Dermis blood vessel endothelial cell (primary cell): ENCODE measurements at places on chromosomes 4 and X.

DNA sequence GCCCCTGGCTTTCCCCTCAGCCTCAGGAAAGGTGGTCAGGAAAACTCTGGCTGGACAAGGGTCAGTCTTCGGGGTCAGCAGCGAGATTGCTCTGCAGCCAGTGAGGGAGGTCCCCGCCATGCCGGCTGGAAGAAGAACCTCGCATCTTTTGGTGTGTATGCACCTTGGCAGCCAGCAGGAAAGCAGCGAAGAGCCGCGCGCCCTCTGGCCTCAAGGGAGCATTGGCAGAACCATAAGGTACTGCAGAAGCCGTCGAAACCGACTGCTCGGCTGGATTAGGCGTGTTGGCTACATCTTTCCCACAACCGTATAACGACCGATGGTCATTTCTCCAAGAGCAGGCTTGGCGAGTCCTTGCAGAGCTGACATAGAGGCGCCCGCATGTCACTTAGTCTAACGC, 48.3 kb downstream of the GPR143 start:
- DNase-seq: no peak

DNA sequence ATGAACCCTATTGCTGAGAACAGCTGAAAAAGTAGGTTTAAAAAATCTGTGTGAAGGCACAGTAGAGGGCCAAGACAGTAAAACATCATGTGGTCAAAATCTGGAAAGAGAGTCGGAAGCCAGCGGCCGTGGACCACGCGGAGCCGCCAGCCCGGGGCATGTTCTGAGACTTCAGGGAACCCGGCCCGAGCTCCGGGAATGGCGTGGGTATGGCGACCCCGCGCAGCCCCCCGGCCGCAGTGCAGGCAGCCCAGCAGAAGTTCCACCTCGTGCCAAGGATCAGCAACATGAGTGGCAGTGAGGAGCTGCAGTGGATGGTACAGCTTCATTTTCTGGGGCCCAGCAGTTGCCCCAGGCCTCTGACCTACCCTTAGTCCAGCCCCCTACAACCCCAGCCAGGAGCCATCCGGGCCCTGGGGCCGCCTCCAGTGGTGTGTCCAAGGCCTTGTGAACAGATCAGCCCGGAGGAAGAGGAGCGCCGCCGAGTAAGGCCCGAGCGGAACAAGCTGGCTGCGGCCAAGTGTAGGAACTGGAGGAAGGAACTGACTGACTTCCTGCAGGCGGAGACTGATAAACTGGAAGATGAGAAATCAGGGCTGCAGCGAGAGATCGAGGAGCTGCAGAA, 94.2 kb downstream of the LARP1B start:
- DNase-seq: peak; percentile 78

DNA sequence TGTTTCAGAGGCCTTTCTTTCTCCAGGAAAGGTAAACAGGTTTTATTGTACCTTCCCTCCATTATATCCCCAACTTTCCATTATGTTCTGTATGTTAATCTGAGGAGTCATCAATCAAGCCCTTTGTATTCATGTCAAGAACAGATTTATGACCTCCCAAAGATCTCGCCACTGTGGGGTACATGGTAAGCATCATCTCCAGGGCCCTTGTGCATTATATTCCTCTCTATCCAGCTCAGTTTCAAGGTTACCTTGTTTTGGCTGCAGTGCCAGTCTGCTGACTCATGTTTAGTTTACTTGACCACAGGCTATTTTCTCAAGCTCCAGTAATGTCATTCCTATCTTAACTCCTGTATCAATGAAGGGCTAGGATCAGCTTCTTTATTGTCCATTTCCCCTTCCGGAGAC, 125.1 kb upstream of the FRMPD4 start:
- DNase-seq: peak; percentile 20

GRCh38 chr4:124710911-124711310, 1.6 kb downstream of the ANKRD50 start:
- DNase-seq: peak; percentile 47

- DNase-seq: no peak
Observed at GRCh38 chr4:94244087-94244828, 36.6 kb downstream of the SMARCAD1 start.

- no peak for DNase-seq
Observed at GRCh38 chr4:46894826-46895225, 14.2 kb downstream of the COX7B2 start.

- DNase-seq: peak; percentile 63
Observed at GRCh38 chr4:122539861-122540465, 80.9 kb downstream of the IL21 start.

DNA sequence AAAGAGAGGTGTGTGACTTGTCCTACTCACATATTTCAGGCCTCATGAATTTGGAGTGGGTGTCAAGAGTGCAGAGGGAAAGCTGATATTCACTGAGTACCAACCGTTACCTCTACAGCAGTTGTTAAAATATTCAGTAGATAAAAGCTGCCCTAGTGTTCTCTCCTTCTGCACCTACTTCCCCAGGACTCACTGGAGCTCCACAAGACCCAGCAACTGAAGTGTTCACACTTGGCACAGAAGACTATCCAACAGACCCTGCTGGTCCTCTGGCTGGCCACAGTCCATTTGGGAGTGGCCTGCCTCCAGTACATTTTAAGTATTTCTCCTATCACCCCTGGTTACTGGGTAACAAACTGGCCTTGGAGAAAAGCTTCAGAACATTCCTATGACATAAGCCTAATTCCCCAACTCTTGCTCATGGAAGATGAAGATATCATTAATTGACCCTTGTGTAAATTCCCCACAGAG, 70.8 kb downstream of the PPARGC1A start:
- DNase-seq: no peak

DNA sequence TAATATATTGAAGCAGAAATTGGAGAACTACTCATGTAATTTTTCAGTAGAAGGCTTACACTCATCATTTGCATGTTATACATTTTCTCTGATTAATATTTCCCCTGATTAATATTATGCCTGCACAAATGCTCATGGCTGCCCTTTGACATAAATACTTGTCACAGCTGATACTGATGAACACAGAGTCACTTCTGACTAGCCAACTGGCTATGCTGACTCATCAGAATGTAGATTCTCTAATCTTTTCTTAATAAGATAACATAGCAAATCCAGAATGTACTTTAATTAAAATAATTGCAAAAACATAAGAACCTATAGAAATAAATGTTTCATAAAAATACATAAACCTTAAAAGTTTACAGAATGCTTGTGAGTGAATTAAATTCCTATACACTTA, 52.4 kb upstream of the C4orf54 start:
- no peak for DNase-seq

DNA sequence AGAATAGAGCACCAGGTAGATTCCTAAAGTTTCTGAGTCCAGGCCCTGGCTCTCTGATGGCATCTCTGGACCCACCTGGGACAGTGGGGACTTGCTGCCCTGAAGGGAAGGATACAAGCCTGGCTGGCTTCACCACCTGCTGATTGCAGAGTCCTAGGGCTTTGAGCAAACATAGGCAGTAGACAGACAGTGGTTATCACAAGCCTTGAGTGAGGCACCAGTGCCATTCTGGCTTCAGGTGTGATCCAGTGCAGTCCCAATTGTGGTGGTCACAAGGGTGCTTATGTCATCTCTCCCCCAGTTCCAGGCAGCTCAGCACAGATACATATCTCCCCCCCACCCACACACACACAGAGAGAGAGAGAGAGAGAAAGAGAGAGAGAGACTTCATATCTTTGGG, 6.6 kb upstream of the PRRG3 start:
- no peak for DNase-seq

DNA sequence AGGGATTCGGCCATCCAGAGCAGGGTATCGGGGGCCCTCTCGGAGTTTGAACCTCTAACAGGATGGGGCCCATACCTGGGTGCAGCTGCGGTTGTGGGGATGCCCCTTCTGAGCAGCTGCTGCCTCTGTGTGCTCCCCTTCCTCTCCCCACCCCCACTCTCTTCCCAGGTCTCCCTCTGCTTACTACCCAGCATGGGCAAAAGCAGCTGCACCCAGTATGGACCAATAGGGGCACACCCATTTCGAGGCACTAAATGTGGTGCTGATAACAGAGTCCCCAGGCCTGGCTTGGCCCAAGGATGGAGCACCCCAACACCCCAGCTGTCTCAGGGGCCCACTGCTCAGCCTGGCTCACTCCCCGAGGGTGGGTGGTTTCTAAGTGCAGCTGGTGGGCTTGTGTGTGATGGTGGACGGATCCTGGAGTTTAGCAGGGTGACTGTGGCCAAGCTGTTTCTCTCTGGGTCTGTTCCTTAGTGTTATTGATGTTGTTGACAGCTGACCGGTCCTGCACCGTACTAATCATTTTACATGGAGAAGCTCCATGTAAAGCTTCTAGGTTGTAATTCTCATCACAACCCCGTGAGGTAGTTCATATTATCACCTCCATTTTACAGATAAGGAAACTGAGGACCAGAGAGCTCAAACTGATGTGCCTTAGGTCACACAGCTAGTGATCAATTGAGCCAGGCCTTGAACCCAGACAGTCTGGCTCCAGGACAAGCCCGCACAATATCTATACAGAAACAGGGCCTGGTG, 13.1 kb upstream of the KIAA0232 start:
- DNase-seq: no peak

DNA sequence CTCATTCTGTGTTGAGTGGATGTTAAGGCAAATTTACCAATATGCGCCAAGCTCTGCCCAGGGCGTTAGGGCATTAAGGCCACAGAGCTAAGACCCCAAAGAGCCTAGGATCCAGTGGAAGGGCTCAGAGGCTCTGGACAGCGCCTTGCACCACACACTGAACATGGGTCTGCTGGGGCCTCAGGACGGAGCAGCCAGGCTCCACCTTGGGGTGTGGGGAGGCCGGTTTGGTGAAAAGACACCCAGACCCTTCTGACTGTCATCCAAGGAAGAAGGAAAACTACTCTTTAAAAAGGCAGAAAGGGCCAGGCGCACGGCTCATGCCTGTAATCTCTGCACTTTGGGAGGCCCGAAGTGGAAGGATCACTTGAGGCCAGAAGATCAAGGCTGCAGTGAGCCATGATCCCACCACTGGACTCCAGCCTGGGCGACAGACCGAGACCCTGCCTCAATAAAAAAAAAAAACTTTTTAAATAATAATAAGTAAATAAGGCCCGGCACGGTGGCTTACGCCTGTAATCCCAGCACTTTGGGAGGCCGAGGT, 1.3 kb upstream of the MRFAP1 start:
- DNase-seq: no peak

- no peak for DNase-seq
Observed at GRCh38 chr4:51895158-51895557, 52.2 kb downstream of the DCUN1D4 start.

GRCh38 chr4:139014371-139015268, 961 bp upstream of the NOCT start:
- peak; percentile 93 for DNase-seq

DNA sequence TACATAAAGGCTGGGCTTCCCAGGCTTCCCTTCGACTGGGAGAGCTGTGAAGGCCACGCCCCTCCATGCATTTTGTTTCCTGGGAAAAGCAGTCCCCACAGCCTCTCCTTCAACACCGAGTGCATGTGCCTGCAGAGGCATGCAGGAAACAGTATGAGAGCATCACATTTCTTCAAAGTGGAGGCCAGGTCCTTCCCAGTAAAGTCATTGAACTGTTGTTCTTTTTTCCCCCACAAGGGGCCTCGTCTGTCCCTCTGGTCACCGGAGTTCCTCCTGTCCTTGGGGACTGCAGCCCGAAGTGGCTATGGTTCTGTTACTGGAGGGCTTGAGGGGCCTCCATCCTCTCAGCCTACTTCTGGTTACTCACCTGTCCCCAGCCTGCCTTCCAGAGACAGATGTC, 56.0 kb downstream of the RAI2 start:
- no peak for DNase-seq

DNA sequence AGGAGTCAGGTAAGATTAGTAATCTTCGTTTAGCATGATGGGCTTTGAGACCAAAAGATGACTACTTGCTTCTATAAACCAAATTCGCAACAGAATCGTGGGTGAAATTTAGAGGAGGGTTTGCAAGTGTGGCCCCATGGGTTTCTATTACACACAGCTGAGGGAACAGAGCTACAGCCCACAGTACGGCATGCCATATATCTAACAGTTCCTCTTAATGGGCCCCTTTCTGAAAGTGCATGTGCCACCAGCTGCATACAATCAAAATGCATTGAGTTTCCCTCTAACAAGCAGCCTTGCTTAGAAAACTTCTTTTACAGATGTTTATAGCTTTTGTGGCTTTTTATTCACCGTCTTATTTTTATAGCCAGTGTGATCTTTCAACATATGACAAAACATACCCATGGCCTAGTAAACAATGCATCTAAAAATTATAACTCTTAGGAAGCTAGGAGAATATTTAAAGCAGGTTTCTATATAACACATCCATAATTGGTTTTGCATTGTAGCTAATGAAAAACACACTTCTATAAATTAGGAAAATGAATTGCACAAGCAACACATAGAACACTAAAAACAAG, 202.1 kb downstream of the PRDM5 start:
- DNase-seq: no peak

DNA sequence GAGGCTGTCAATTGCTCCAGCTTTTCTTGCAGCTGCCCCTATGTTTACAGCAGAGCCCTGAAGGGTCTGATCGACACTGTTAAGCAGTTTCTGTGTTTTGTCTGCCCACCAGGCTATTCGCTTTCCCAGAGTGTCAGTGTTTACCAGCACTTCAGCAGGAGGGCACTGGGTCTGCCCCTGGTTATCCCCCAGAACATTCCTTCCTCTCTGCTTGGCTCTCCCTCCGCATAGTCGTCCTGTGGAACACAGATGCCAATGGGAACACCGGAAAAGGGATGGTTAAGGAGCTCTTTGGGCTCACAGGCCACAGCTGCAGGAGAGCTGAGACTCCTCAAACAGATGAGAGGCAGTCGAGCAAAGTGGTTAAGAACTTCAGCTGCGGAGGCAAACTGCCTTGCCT, 71.3 kb upstream of the FBXW7 start:
- DNase-seq: no peak

GRCh38 chrX:131067846-131068745, 9.9 kb downstream of the ARHGAP36 start:
- no peak for DNase-seq

DNA sequence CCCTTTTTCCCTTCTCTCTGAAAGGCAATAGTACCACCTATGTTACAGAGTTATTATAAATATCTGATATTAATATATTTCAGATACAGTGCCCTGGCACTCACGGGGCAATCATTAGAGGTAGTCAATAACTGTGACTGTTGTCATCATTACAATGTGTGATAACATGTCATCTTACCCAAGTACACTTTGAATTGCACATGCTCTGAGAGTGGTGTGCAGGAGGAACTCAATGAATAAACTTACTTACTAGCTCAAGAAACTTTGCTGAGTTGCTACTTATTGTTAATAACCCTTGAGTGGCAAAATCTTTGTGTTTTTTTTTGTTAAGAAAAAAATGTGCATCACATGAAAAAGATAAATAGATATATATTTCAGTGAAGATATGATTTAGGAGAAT, 275.1 kb upstream of the RASGEF1B start:
- no peak for DNase-seq

DNA sequence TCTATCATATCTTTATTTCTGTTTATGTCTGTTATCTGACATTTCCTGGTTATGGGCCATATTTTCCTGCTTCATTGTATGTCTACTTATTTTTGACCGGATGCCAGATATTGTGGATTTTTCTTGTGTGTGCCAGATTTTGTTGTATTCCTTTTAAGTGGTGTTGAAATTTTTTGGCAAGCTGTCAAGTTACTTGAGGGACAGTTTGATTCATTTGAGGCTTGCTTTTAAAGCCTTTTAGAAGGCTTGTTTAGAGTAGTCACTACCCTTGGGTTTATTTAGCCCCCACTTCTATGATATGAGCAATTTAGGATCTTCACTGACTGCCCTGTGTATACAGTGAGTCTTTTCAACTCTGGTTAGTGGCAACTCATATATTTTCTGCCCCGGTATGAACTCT, 29.2 kb upstream of the NPY2R start:
- DNase-seq: peak; percentile 6
